Right lung (tissue), 10 donors: ENCODE measurements at places on chromosomes 1 and 21. TPM values are rescaled to one million over a fixed set of nuclear protein-coding genes. Genes with fewer than 3 reads are reported as not detected.

GRCh38 chr1:89309828-89310227, 37.2 kb upstream of the GBP5 start:
- DNase-seq: no peak

LCE3D gene
- polyA plus RNA-seq: not detected

CLEC20A gene
- polyA plus RNA-seq: 0.11 TPM

SHISAL2A gene
- polyA plus RNA-seq: 0.76 TPM

KCNJ15 gene
- polyA plus RNA-seq: 90.3 TPM
